GM10248 (cell line): ENCODE measurements at places on chromosomes 4 and X.

- DNase-seq = no peak
These were observed 254.0 kb downstream of the TMA16 start for GRCh38 chr4:163748449-163748848.

- DNase-seq = no peak
These were observed 21.0 kb downstream of the MAOA start for GRCh38 chrX:43676971-43677572.

DNA sequence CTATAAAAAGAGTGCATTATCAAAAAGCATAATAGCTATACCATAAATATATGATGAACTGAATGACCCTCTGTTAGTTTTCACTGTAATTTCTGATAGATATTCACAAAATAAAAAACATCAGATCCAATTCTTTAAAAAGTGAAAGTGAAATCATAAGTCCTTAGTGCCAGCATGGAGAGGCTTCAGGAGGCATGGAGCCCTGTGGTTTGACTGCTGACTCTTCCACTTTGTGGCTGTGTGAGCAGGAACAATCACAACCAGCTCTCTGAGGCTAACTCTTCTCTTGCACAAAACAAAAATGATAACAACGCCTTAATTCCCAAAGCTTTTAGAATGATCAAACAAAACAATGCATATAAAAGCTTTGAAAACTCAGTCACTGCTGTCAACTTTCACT is 1143.9 kb downstream of the PDHA2 start:
- DNase-seq = no peak

DNA sequence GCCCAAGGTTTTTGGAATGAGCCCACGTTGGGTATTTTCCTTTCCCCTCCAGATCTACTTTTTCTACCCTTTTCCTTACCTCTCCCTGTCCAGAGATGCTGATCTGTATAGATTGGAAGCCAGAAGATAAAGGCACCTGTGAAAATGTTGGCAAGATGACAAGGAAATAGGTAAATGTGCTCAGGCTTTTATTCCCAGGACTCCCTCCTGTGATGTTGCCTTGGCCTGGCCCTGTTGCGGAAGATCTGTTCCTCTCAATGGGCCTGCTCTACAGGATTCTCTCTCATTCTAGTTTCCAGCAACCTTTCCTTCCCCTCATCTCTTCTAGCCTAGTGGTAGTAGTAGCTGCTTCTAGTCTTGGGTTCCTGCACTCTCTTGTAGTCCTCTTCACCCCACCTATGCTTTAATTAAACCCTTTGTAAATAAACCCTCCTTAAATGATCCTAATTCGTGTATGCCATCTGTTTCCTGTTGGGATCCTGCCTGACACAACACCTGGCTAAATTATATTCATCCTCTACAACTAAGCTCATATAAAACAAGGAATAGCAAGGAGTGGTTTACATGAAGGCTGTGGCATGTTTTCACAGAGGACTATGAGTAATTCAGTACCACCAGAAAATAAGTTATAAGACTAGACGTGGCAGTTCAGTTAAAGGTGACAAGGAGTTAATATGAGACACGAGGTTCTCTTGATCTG is 95.7 kb upstream of the MAOA start:
- no peak for DNase-seq

- DNase-seq = no peak
These were observed 1083.1 kb upstream of the PCDH10 start for GRCh38 chr4:132065940-132066495.

GRCh38 chr4:86117705-86118302 is 242.0 kb downstream of the MAPK10 start:
- no peak for DNase-seq

DNA sequence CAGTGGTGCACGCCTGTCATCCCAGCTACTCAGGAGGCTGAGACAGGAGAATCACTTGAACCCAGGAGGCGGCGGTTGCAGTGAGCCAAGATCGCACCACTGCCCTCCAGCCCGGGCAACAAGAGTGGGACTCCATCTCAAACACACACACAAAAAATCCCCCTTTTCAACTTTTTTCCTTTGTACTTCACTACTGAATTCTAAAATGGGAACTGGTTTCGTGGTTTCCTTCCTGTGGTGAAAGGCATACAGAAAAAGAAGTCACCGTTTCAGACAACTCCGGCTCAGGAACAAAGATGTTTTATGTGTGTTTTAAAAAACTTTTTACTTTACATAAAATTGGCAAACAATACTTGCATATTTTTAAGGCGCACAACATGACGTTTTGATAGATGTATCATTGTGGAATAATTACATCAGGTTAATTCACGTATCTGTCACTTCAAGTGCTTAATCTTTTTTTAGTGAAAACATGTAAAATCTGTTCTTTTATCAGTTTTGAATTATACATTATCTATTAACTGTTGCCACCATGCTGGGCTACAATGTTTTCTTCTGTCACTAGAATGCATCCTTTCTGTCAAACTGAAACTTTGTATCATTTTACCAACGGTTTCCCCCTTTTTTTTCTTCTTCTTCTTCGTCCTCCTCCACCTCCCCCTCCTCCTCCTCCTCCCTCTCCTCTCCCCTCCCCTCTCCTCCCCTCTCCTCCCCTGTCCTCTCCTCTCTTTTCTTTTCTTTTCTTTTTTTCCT is 186.0 kb downstream of the CRLF2 start:
- DNase-seq = no peak

DNA sequence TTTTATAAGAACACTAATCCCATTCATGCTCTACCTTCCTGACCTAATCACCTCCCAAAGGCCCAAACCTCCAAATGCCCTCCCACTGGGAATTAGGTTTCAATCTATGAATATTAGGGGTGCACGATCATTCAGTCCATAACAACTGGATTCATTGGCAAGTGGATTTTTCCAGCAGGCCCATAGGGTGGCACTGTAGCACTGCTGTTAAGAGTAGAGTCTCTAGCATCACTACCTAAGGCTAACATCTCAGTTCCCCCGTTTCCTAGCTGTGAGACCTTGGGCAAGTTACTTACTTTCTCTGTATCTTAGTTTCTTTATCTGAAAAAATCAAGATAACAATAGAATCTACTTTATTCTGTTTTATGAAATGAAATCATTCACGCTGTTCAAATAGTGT is 315.8 kb downstream of the STIM2 start:
- no peak for DNase-seq

GRCh38 chr4:165634766-165635165 is 238.3 kb upstream of the TLL1 start:
- no peak for DNase-seq

DNA sequence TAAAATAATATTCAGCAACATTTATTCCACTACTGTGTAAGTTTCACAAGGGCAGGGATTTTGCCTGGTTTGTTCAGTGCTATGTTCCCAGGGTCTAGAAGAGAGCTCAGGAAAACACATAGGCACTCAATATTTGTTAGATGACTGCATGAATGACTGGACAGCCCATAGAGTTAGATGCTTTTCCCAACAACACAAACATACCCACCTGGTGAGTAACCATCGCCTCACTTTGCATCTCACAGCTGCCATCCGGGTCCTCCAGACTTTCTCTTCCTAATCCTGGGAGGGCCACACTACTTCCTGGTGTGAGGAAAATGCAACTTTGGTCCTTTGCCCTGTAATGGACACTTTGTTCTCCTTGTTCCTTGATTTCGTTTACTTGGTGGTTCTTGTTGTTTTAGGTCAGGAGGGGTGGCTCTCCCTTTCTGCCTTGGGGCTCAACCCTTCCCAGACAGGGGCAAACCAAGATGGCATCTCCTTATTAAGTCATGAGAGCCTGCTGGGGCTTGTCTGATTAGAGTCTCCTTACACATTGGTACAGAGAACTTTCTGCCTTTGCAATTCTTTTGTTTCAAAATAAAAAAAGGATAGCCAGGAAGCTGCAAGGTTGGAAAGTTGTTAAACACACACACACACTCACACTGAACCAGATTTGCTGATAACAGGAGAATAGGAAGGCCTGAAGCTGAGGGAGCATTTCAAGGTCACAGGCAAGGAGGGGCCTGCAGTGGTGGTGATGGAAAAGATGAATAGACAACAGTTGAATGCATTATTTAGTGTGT is 190.6 kb downstream of the MID1IP1 start:
- no peak for DNase-seq

GRCh38 chr4:169253904-169254303 is 16.9 kb downstream of the SH3RF1 start:
- DNase-seq = no peak

- DNase-seq = no peak
These were observed 55.6 kb upstream of the SLC39A8 start for GRCh38 chr4:102400898-102401297.

GRCh38 chr4:87425711-87426110 is 3.3 kb downstream of the NUDT9 start:
- no peak for DNase-seq

GRCh38 chrX:127276326-127276725 is 456.8 kb downstream of the PRR32 start:
- DNase-seq = no peak

- peak; percentile 10 for DNase-seq
These were observed 58.0 kb upstream of the FRMPD4 start for GRCh38 chrX:12080265-12080664.

DNA sequence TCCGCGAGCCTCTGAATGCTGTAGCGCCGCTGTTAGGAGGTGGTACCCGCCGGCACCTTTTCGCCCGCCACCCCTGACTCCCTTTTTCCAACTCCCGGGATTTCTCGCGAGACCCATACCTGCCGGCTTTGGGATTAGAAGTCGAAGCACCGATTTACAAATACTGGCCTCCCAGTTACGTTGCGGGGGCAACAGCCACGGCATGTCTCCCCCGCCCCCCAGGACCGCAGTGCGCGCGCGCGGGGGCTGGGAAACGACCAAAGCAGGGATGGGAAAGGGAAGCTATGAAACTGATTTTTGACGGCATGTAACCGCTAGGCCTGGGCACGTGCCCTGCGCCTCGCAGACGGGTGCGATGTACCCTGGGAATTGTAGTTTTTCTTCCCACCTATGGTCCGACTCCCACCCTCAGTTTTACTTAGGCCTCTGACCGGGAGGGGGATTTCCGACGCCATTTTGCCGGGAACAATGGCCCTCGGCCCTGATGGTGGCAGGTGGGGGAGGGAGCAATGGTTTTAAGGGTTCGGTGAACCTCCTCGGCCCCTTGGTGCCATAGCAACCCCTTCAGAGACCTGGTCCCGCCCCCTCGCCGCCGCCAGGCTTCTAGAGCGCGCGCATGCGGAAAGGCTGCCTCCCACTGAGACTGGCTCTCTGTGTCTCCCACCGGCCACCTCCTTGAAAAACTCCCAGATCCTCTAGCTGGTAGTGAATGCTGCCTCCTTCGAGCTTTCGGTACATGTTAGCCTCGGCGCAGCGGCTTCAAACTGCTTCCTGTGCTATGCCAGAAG is 772 bp upstream of the WNK3 start:
- DNase-seq = peak; percentile 22

DNA sequence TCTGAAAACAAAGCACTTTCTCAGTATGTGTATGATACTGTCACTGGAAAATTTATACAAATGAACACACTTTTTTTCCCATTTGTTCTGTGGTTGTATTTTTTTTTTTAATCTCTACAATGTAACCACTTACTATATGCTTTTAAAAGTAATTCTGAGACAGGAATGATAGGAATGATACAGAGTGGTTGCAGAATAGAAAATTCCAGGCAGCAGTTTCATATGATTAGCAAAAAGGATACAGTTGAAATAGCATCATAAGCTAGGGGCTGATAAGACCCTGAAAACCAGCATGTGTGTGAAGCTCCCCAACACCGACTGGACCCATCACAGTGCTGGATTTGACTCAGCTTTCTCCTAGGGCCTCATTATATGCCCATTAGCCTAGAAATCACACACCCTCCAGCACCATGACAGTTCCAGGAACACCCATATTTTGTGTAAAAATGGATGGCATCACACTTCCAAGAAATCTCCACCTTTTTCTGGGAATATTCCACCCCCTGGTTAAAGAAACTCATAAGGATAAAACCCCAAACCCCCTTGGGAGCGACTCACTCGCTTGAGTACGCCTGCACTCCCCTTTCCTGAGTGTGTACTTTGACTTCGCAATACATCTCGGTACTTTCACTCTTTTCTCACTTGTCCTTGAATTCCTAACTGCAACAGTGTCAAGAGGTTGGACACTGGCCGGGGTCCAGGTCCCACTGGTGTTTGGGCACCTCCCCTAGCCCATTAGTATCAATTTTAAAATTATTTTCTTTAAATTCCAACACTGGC is 77.4 kb upstream of the AGA start:
- no peak for DNase-seq

DNA sequence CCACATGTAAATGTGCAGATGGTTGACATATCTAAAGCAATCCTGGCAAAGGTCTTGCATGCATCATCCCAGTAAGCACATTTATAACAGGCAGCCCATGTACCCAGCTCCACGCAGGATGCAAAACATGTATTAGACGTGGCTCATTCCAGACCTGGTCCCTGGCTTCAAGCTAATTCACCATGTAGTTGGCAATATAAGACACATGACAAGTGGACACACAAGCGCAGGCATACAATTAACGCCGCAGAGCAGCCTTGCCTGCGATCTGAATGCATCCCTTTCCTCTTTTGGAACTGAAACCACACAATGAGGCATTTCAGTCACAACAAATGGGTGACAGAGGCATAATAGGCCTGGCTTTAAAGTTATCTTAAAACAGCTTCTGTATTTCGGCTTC is 114.5 kb upstream of the TRIM2 start:
- no peak for DNase-seq

GRCh38 chr4:82452026-82452425 is 21.6 kb downstream of the ENOPH1 start:
- no peak for DNase-seq

DNA sequence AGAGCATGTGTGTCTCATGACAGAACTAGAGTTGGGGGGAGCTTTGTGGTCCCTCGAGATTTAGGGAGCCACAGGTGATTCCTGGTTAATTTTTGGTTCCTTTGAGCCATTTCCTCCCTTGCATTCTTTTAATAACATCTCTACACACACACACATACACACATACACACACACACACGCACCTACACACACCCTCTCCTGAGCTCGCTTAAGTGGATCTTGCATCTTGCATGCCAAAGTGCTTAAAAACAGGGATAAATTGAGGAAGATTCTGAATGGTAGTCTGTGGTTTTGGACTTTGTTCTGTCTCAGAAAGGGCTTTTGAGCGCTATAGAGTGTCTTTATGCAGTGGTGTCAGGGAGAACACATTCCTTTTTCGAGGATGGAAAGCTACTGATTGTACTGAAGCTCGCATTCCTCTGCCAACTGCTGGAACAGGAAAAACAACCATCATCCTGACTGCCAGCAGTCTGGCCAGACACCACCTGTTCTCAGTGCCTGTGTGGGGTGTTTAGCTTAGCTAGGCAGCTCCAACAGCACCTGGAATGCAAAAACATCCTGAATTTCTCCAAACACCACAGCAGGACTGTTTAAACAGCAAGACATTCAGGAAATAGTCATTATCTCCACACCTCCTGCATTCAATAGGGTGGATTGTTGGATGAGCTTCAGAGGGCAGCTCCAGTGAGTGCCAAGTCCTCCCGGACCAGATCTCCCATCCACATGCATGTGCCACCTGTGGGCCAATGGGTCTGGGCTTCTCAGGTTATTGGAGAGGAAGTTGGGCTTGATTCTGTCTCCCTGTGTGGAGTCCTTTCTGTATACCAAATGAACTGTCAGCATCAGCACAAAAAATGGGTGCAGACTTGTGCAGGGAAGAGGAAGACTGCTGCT is 21.9 kb upstream of the IGFBP7 start:
- DNase-seq = no peak
